ENCODE measurements at places on chromosomes 4 and X. TPM values are rescaled to one million over a fixed set of nuclear protein-coding genes. Genes with fewer than 3 reads are reported as not detected.
A peak's percentile ranks its signal among the peaks of the same experiment; 100 is the strongest.

DNA sequence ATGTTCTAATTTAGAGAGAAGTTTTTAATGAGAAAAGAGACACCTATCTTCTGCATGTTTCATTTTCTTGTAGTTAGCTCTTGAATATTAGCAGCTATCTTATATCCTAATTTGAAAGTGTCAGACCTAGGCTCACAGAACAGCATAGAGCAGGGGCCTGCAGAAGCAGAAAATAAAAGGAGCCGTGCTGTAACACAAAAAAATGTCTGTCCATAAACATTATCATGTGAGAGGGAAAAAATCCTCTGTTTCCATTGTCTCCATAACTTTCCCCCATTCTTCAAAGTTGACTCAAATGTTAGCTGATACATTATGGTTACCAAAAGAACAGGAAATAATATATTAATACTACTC lies 329.2 kb upstream of the EPHA5 start:
- H3K27me3 ChIP-seq = no peaks in the 10 kb centered on the region
- no peak overlapping the region for H3K4me3 ChIP-seq
- no peaks in the 10 kb centered on the region for H3K4me1 ChIP-seq

DNA sequence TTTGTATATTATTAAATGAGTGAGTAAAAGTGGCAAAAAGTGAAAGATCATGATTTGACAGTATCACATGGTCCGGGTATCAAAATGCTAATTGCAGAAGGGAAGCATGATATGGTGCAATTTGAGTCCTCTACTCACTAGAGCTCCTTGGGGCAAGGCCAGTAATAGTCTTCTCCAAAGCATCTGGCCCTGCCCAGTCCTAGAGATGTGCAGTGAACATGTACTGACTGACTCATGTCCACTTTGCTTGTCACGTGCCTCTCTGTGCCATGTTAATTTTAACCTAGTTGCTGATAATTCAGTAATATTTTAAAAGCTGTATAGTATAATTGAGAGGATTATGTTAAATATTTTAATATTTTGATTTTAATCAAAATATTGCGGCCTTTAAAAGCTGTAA lies 54.6 kb upstream of the TENM3 start:
- H3K36me3 ChIP-seq = no peaks in the 10 kb centered on the region
- H3K27ac ChIP-seq = no peak overlapping the region
- no peak for DNase-seq
- H3K4me3 ChIP-seq = no peak overlapping the region
- no peaks in the 10 kb centered on the region for H3K27me3 ChIP-seq

DNA sequence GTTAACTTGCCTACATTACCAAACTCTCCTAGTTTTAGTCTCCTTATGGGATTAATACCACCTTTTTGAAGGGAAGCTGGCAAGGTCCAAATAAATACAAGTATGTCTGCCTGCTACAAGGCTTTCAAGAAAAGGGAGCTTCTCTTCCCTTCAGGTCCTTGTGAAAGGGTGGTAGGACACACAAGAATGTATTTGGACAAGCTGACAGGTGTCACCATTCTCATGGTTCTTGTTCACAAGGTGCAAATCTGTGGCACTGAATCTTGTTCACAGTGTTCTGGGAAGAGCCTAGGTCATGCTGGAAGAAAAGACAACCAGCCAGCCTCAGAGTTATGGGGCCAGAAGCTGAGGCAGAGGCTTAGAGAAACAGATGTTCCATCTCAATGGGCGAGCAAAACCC lies 41.9 kb downstream of the GPC3 start:
- DNase-seq = no peak
- H3K4me1 ChIP-seq = no peaks in the 10 kb centered on the region
- H3K27me3 ChIP-seq = no peaks in the 10 kb centered on the region
- no peak overlapping the region for H3K27ac ChIP-seq
- peaks cover 2% of the 10 kb centered on the region for H3K36me3 ChIP-seq

DNA sequence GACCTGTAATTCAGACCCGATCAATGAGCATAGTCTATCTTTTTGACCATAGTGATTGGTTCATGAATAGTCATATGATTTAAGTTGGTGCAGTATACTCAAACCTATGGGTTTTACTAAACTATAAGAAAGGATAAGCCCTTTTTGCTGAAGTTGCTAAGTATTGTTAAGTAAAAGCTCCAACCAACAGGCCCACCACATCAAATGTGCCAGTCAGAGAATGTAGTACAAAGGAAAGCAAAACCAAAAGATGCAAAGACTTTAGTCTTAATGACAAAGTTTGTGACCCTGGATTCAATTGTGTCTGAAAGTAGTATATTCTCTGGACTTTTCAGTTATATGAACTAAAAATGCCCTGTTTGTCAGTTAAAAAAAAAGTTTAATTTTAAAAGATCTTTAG lies 208.1 kb upstream of the TET2 start:
- H3K4me1 ChIP-seq = no peaks in the 10 kb centered on the region
- no peaks in the 10 kb centered on the region for H3K36me3 ChIP-seq
- no peak overlapping the region for H3K4me3 ChIP-seq
- DNase-seq = no peak
- no peaks in the 10 kb centered on the region for H3K27me3 ChIP-seq
- no peak overlapping the region for H3K27ac ChIP-seq

- no peaks in the 10 kb centered on the region for H3K4me1 ChIP-seq
- H3K36me3 ChIP-seq = no peaks in the 10 kb centered on the region
- DNase-seq = no peak
- no peak overlapping the region for H3K4me3 ChIP-seq
- H3K27ac ChIP-seq = no peak overlapping the region
- H3K27me3 ChIP-seq = no peaks in the 10 kb centered on the region
Observed at GRCh38 chr4:27764526-27764837, 903.8 kb downstream of the STIM2 start.

- no peak for DNase-seq
- H3K27me3 ChIP-seq = no peaks in the 10 kb centered on the region
- no peak overlapping the region for H3K27ac ChIP-seq
- H3K4me3 ChIP-seq = no peak overlapping the region
Observed at GRCh38 chrX:37424000-37424429, 74.9 kb downstream of the PRRG1 start.

GRCh38 chr4:147103403-147103946 lies 157.8 kb upstream of the TTC29 start:
- H3K27ac ChIP-seq = no peak overlapping the region
- H3K36me3 ChIP-seq = no peaks in the 10 kb centered on the region
- no peaks in the 10 kb centered on the region for H3K27me3 ChIP-seq
- no peak overlapping the region for H3K4me3 ChIP-seq

DNA sequence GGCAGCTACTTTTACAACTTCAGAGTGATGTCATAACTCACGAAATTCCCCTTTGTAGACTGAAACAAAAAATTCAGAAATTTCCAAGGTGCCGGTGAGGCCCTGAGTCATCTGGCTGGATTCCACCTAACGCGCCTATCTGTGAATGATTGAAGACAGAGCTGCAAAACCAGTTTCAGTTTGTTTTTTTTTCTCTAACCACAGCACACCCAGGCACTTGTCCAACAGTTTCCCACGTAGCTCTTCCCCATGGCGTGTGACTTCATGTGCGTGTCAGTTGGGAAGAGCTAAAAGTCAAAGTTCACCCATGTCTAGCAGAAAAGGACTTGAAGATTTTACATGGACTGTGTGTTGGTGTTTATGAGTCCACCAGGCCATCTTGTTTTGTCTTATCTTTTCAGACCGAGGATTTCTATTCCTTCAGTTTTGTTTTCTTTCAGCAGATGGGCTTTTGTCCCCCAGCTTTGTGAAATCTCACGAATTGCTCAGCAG lies 16.4 kb downstream of the TCEANC start:
- no peaks in the 10 kb centered on the region for H3K36me3 ChIP-seq
- no peak overlapping the region for H3K27ac ChIP-seq
- no peaks in the 10 kb centered on the region for H3K27me3 ChIP-seq
- DNase-seq = no peak

GRCh38 chr4:166279261-166279660 lies 406.2 kb downstream of the TLL1 start:
- H3K27me3 ChIP-seq = no peaks in the 10 kb centered on the region
- H3K4me1 ChIP-seq = no peaks in the 10 kb centered on the region
- no peak for DNase-seq
- H3K4me3 ChIP-seq = no peak overlapping the region
- no peaks in the 10 kb centered on the region for H3K36me3 ChIP-seq

GRCh38 chr4:115489279-115489678 lies 375.9 kb upstream of the NDST4 start:
- no peaks in the 10 kb centered on the region for H3K36me3 ChIP-seq
- H3K27ac ChIP-seq = no peak overlapping the region
- no peaks in the 10 kb centered on the region for H3K4me1 ChIP-seq
- DNase-seq = no peak

- no peak overlapping the region for H3K4me3 ChIP-seq
- H3K4me1 ChIP-seq = no peaks in the 10 kb centered on the region
- H3K27me3 ChIP-seq = no peaks in the 10 kb centered on the region
- no peak for DNase-seq
Observed at GRCh38 chrX:138463476-138463875, 248.0 kb downstream of the FGF13 start.

DNA sequence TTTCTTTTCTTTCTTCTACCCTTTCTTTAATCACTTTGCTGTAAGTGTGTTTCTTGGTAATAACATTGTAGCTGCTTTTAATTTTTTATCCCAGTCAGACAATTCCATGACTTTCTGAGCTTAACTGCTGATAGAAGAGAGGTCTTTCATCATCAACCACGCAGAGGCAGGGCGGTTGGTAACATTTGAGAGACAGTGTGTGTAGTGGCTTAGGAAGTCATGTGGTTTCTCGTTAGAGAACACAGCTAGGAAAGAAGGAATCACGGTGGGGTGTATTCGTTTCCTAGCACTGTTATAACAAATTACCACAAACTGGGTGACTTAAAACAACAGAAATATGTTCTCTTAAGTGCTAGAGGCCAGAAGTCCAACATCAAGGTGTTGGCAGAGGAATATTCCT lies 11.5 kb downstream of the PRPS2 start:
- no peaks in the 10 kb centered on the region for H3K27me3 ChIP-seq
- H3K4me3 ChIP-seq = no peak overlapping the region
- no peak overlapping the region for H3K27ac ChIP-seq
- no peak for DNase-seq
- H3K4me1 ChIP-seq = no peaks in the 10 kb centered on the region

GRCh38 chrX:21798677-21799219 lies 40.7 kb upstream of the MBTPS2 start:
- no peak overlapping the region for H3K27ac ChIP-seq
- no peaks in the 10 kb centered on the region for H3K27me3 ChIP-seq
- H3K4me3 ChIP-seq = no peak overlapping the region
- no peaks in the 10 kb centered on the region for H3K4me1 ChIP-seq
- no peak for DNase-seq

GRCh38 chr4:183995570-183995969 lies 90.5 kb downstream of the STOX2 start:
- no peaks in the 10 kb centered on the region for H3K27me3 ChIP-seq
- no peak for DNase-seq
- no peak overlapping the region for H3K4me3 ChIP-seq
- no peak overlapping the region for H3K27ac ChIP-seq

- H3K27ac ChIP-seq = peak overlapping the region; percentile 60
- peaks cover 4% of the 10 kb centered on the region for H3K4me1 ChIP-seq
Observed at GRCh38 chrX:10173331-10173900, 16.6 kb downstream of the CLCN4 start.

DNA sequence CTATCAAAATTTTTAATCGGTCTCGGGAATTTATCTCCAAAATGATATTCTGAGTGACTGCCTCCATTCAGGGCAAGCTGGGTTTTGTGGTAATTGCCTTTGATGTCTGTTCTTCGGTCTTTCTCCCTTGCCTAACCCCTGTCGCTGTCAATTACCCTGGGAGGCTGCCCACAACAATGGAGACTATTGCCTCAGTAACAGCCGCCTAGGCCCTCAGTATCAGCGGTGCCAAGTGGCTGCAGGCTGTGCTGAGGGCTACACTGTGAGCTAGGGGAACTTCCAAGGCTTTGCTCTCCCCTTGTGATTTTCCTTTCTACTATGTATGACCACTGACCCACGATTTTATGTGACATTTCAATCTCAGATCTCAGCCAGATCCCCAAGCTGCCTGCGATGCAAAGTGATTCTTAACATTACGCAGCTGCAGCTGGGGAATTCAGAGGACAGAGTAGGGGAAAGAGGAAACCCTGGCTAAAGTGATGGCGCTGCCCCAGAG lies 36.3 kb upstream of the REST start:
- H3K4me1 ChIP-seq = no peaks in the 10 kb centered on the region
- no peaks in the 10 kb centered on the region for H3K36me3 ChIP-seq
- DNase-seq = no peak

- H3K4me3 ChIP-seq = no peak overlapping the region
- no peaks in the 10 kb centered on the region for H3K36me3 ChIP-seq
- H3K27me3 ChIP-seq = no peaks in the 10 kb centered on the region
- H3K27ac ChIP-seq = no peak overlapping the region
- H3K4me1 ChIP-seq = no peaks in the 10 kb centered on the region
Observed at GRCh38 chrX:41259516-41259915, 74.4 kb upstream of the DDX3X start.

GRCh38 chr4:24751926-24752539 lies 43.3 kb upstream of the SOD3 start:
- no peaks in the 10 kb centered on the region for H3K27me3 ChIP-seq
- no peak overlapping the region for H3K4me3 ChIP-seq
- H3K36me3 ChIP-seq = no peaks in the 10 kb centered on the region
- DNase-seq = no peak

DNA sequence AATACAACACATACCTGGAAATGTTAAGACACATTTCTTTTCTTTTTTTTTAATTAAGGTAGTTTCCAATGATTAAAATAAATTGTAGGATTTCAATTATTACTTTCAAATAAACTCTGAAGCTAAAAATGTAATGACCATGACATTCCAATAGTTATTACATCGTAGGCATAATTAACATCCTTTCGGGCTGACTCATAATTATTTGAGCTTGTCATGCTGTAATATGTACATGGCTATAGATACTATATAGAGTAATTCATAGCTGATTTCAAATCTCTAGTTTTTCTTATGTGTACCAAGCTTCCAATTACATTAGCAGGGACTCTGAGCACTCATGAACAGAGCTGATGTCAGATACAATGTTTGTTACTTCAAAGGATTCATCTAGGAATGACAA lies 125.7 kb upstream of the GABRG1 start:
- no peaks in the 10 kb centered on the region for H3K4me1 ChIP-seq
- no peaks in the 10 kb centered on the region for H3K27me3 ChIP-seq
- no peaks in the 10 kb centered on the region for H3K36me3 ChIP-seq
- no peak overlapping the region for H3K27ac ChIP-seq
- DNase-seq = no peak
- H3K4me3 ChIP-seq = no peak overlapping the region

Gene S100P
- not detected for polyA plus RNA-seq

Gene DNASE1L1
- 30.0 TPM for polyA plus RNA-seq

Gene FOXP3
- 0.67 TPM for polyA plus RNA-seq

Gene RAB9B
- 0.26 TPM for polyA plus RNA-seq

Gene BMP3
- not detected for polyA plus RNA-seq

Gene F9
- not detected for polyA plus RNA-seq

Gene PLA2G12A
- 26.6 TPM for polyA plus RNA-seq

Gene AFF2
- 2.0 TPM for polyA plus RNA-seq

Data from H1 (cell line).